Mucosa of descending colon (tissue), 3 donors: ENCODE measurements at places on chromosomes 13 and 19.

GRCh38 chr19:41098762-41099161, 10.5 kb downstream of the CYP2A13 start:
- no peak for DNase-seq

GRCh38 chr13:79782541-79783205, 301.7 kb downstream of the NDFIP2 start:
- DNase-seq: peak; percentile 44

DNA sequence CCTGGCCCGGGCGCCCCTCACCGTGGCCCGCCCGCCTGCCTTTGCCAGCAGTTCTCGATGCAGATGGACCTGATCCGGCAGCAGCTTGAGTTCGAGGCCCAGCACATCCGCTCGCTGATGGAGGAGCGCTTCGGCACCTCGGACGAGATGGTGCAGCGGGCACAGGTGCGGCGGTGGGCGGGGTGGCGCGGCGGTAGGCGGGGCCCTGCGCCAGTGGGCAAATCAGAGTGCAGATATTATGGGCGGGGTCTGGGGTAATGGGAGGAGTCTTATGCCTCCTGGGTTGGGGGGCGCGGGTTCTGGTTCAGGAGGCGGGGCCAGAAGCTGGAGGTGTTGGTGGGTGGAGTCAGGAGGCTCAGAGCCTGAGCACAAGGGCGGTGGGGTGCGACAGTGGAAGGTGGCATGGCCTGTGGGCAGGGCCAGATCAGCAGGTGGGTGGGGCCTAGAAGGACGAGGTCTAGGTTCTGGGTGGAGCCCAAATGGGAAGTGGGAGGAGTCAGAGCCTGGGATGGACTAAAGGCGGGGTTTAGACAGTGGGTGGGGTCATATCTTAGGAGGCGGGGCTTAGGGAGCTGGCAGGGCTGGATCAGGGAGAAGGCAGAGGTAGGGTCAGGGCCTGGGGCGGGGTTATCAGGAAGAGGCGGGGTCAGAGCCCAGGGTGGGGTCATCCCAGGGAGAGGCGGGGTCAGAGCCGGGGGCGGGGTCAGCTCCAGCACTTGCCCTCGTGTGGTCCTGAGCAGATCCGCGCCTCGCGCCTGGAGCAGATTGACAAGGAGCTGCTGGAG, 5.6 kb downstream of the APC2 start:
- peak; percentile 85 for DNase-seq

GRCh38 chr19:18433015-18433691, 4.8 kb downstream of the ISYNA1 start:
- DNase-seq: peak; percentile 57

- no peak for DNase-seq
These were observed 99.0 kb upstream of the HTR2A start for GRCh38 chr13:46995874-46996273.

GRCh38 chr13:43268632-43269031, 245.2 kb downstream of the DNAJC15 start:
- DNase-seq: no peak

DNA sequence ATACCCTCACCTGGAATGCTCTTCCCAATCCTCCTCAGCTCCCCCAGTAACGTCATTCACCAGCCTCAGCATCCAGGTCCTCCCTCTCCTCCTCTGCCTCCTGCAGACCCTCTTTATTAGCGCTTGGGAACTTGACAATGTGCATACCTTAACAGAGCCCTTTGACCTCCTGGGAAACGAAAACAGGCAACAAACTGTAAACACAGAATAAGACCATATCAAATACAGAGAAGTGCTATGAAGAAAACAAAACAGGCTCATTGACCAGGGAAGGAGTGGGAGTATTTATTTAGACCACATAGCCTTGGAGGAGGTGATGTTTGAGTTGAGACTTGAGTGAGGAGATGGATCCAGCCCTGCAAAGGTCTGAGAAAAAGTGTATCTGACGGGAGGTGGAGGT, 107.9 kb upstream of the SLC7A1 start:
- no peak for DNase-seq

- DNase-seq: no peak
These were observed 456.2 kb downstream of the PCDH20 start for GRCh38 chr13:60959427-60959826.

- DNase-seq: no peak
These were observed 12.8 kb downstream of the IGSF23 start for GRCh38 chr19:44626048-44626624.

GRCh38 chr19:51751655-51752054, at the start of gene FPR1:
Gene FPR1 (minus strand): TSS chr19:51751878. CDS start chr19:51746994, 4,884 bp downstream.
- no peak for DNase-seq
